Islet precursor cell (in vitro differentiated cells): ENCODE measurements at places on chromosomes 7 and 10.

- DNase-seq: peak; percentile 62
Measured at GRCh38 chr7:70694434-70694970, 437.4 kb upstream of the GALNT17 start.

- no peak for DNase-seq
Measured at GRCh38 chr7:70006261-70006920, 408.1 kb downstream of the AUTS2 start.

DNA sequence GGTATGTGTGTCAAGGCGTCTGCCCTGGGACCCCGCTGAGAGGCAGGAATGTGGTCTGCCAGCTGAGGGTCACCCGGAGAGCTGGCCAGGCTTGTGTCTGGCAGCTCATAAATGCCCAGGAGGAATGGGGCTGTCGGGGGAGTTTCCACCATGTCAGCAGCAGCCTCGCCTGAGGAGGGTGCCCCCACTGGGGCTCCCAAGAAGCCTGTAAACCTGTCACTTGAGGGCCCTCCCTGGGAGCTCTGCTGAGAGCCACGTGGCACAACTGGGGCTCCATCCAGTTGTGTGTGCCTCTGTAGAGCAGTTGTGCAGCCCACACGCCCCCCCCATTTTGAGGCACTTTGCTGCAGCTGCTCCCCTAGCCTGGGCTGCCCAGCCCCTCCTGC is 70.6 kb downstream of the NEURL1 start:
- DNase-seq: no peak

DNA sequence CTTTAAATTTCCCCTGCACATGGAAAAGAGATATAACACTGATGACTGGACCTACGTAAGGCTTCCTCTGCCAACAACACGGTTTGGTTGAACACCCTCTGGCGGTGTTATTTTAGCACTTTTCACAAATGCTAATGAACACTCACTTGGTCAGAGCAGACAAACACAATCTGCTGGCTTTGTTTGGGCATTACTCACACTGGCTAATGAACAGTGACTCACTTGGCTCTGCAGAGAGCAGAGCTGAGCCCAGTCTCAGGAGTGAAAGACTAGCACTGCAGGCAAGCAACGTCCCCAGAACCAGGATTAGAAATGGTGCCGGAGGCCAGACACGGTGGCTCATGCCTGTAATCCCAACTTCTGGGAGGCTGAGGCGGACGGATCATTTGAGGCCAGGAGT is 430.8 kb downstream of the PLXNA4 start:
- peak; percentile 91 for DNase-seq

- no peak for DNase-seq
Measured at GRCh38 chr7:134427896-134428295, 31.0 kb downstream of the AKR1B1 start.

- DNase-seq: no peak
Measured at GRCh38 chr7:23894892-23895569, 185.0 kb downstream of the STK31 start.

- DNase-seq: no peak
Measured at GRCh38 chr7:108515630-108516029, 10.3 kb downstream of the PNPLA8 start.

- no peak for DNase-seq
Measured at GRCh38 chr7:149822353-149822943, 15.7 kb upstream of the ZNF862 start.

GRCh38 chr10:103671126-103671895 is 177.8 kb downstream of the NEURL1 start:
- no peak for DNase-seq

- DNase-seq: no peak
Measured at GRCh38 chr7:56097700-56098099, 4.9 kb upstream of the PHKG1 start.

GRCh38 chr7:41336981-41337380 is 365.9 kb downstream of the INHBA start:
- DNase-seq: no peak
